Fibroblast of lung (primary cell): ENCODE measurements at places on chromosomes 1 and 21. TPM values are rescaled to one million over a fixed set of nuclear protein-coding genes. Genes with fewer than 3 reads are reported as not detected.

The KCNJ15 gene
- 0.83 and 1.5 TPM in 2 replicates for total RNA-seq

The OVAAL gene
- total RNA-seq, result not detected in 2 replicates

The CACNA1S gene
- not detected in 2 replicates for total RNA-seq

The HEYL gene
- under 0.01 TPM in 1 of 2 replicates, not detected in the other for total RNA-seq

The RSPH1 gene
- total RNA-seq, result not detected in 2 replicates

The COL16A1 gene
- total RNA-seq, result 80.3 and 150 TPM in 2 replicates

The PYHIN1 gene
- total RNA-seq, result not detected in 2 replicates

The CAP1 gene
- 270 and 352 TPM in 2 replicates for total RNA-seq

The ANGPTL3 gene
- not detected in 2 replicates for total RNA-seq

The OR6K3 gene
- total RNA-seq, result not detected in 2 replicates

The PROX1 gene
- total RNA-seq, result under 0.01 and 0.17 TPM in 2 replicates

The GNG4 gene
- total RNA-seq, result under 0.01 TPM in 2 replicates

The BARHL2 gene
- total RNA-seq, result not detected in 2 replicates

The TMCO4 gene
- total RNA-seq, result 22.9 and 24.3 TPM in 2 replicates

The CHRM3 gene
- total RNA-seq, result under 0.01 TPM in 1 of 2 replicates, not detected in the other

The FAF1 gene
- total RNA-seq, result 35.2 and 39.6 TPM in 2 replicates

The SPATA46 gene
- not detected in 2 replicates for total RNA-seq

The TCHH gene
- under 0.01 TPM in 1 of 2 replicates, not detected in the other for total RNA-seq

The ESPN gene
- total RNA-seq, result not detected in 2 replicates

The CLCA2 gene
- total RNA-seq, result 3.5 and 9.2 TPM in 2 replicates

The LCE6A gene
- not detected in 2 replicates for total RNA-seq

The CAPN9 gene
- under 0.01 and 0.17 TPM in 2 replicates for total RNA-seq

The OR2L8 gene
- 0.17 TPM in 1 of 2 replicates, not detected in the other for total RNA-seq

The CYP4Z1 gene
- not detected in 2 replicates for total RNA-seq

The CCDC17 gene
- 0.51 and 0.99 TPM in 2 replicates for total RNA-seq

The S100A16 gene
- total RNA-seq, result 121 and 122 TPM in 2 replicates

The METTL25B gene
- 12.6 and 17.3 TPM in 2 replicates for total RNA-seq

The CORT gene
- total RNA-seq, result 0.17 TPM in 1 of 2 replicates, not detected in the other

The CD34 gene
- total RNA-seq, result under 0.01 and 0.26 TPM in 2 replicates

The MCOLN2 gene
- total RNA-seq, result 1.5 and 6.2 TPM in 2 replicates

The SH3BGR gene
- total RNA-seq, result 3.3 and 6.8 TPM in 2 replicates

The FAM167B gene
- 2.1 and 3.1 TPM in 2 replicates for total RNA-seq

The ATP1A4 gene
- total RNA-seq, result 0.26 TPM in 1 of 2 replicates, not detected in the other

The HOOK1 gene
- total RNA-seq, result under 0.01 TPM in 2 replicates

The IRF6 gene
- total RNA-seq, result under 0.01 and 0.66 TPM in 2 replicates

The CDK18 gene
- total RNA-seq, result 0.33 and 1.5 TPM in 2 replicates

The PLA2G2F gene
- total RNA-seq, result not detected in 2 replicates

The OPRD1 gene
- under 0.01 TPM in 1 of 2 replicates, not detected in the other for total RNA-seq

The VSIG8 gene
- total RNA-seq, result under 0.01 TPM in 2 replicates

The MAP3K6 gene
- total RNA-seq, result 8.3 and 12.1 TPM in 2 replicates

The LYPLA2 gene
- 27.5 and 29.2 TPM in 2 replicates for total RNA-seq

The LCE1E gene
- not detected in 2 replicates for total RNA-seq

The CELA2A gene
- total RNA-seq, result not detected in 2 replicates

The FYB2 gene
- total RNA-seq, result not detected in 2 replicates

The F13B gene
- total RNA-seq, result not detected in 2 replicates

The ATP5IF1 gene
- total RNA-seq, result 100 and 146 TPM in 2 replicates

The ICOSLG gene
- under 0.01 TPM in 2 replicates for total RNA-seq

The NUDC gene
- 19.5 and 21.5 TPM in 2 replicates for total RNA-seq
